ENCODE measurements at places on chromosomes 11 and 22. TPM values are rescaled to one million over a fixed set of nuclear protein-coding genes. Genes with fewer than 3 reads are reported as not detected.
A peak's percentile ranks its signal among the peaks of the same experiment; 100 is the strongest.

Gene NAV2
- total RNA-seq = 5.0 TPM

Gene C11orf42
- not detected for total RNA-seq

Gene MPPED1
- not detected for total RNA-seq

Gene MS4A12
- not detected for total RNA-seq

DNA sequence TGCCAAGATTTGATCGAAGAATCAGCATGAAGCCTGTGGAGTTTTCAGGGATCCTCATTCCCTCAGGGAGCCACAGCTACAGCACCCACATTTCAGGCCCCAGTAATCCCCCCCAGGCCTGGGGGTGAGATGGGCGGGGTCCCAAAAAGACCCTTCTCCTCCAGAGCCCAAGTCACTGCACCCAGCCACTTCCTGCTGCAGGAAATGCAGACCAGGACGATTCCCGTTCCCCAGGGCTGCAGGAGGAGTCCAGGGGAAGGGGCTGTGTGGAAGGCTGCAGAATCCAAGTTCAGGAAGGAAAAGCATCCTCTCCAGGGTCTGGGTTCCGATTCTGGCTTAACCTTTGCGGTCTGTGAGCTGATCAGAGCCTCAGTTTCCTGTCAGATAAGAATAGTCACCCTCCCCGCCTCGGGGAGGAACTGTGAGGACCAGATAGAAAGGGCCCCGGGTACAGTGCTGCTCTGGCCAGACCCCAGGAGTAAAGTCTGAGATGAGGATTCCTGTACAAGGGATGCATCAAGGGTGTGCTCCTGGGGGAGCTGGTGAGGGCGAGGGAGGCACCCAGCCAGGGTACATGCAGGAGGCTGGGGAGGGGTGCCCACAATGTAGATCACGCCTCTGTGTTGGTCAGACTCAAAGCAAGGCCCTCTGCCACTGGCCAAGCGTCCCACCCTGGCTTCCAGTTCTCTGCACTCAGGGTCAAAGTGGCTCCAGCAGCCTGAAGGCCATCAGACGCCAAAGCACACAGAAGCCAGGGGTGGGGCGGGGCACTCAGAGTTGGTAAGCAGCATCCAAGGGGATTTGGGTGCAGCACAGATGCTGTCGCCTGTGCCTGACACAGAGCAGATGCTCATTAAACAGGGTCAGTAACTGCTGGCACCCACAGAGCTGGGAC, 30.1 kb upstream of the TP53I11 start:
- no peak for DNase-seq

GRCh38 chr22:28187612-28188011, 268.6 kb upstream of the PITPNB start:
- DNase-seq = no peak

DNA sequence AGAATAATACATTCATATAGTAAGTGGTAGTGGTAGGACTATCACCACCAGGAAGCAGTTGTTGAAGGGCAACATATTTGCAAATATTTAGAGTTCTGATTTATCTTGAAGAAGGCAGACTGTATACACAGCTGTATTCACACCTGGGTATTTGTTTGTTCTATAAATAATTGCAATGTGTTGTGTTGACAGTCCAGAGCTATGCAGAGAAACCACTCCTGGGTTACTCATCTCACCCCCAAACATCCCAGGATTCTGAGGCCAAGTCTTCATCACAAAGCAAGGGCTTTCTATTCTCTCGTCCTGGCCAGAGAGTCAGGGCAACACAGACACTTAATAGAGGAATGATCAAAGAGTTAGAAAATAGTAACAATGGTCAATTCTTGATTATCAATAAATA, 102.1 kb upstream of the FAT3 start:
- DNase-seq = no peak

GRCh38 chr11:57566005-57566904, 1.2 kb downstream of the UBE2L6 start:
- DNase-seq = no peak

GRCh38 chr22:50261615-50262459, at the start of gene MAPK12:
MAPK12 (minus strand) TSS chr22:50261683; CDS start chr22:50261509, 174 bp downstream.
- DNase-seq = peak; percentile 64

GRCh38 chr11:44949160-44950030, 1.3 kb downstream of the TP53I11 start:
- peak; percentile 31 for DNase-seq

- no peak for DNase-seq
Measured at GRCh38 chr11:76073724-76074123, 132.6 kb downstream of the WNT11 start.

DNA sequence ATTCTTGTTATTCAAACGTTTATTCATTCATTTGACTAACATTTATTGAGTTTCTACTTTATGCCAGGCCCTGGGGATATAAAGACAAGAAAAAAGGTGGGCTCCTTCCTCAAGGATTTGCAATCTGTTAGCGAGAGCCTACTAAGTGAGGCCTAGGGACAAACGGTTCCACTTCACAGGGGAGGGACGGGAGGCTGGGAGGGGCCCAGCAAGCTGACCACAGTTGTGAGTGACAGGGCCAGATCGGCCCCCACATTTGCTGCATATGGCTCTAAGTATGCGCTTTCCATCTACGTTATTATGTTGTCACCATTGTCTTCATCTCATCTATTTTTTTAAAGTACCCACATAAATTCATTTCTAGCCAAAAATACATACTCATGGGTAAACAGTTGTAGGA, 271.1 kb downstream of the BUD13 start:
- no peak for DNase-seq

DNA sequence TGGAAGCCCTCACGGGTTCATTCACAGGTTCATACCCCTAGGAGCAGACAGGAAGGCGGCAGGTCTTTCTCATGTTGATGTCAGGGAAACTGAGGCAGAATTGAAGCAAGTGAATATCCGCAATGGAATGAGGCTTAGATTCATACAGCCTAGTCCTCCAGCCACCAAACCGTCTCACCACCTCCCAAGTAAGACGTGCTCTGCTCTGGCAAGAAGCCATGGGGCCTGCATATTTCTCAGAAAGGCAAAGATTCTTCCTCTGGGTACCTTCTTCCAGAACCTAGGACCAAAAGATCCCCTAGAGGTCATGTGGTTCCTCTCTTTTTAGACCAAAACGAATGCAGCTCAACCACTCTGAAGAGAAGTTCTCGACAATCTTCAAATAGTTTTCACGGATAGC, 1.7 kb downstream of the AP1B1 start:
- no peak for DNase-seq
